Glutamatergic neuron (in vitro differentiated cells): ENCODE measurements at places on chromosomes 4 and X.
A peak's percentile ranks its signal among the peaks of the same experiment; 100 is the strongest.

- no peak for DNase-seq
Observed at GRCh38 chr4:98092833-98093439, 50.3 kb downstream of the STPG2 start.

DNA sequence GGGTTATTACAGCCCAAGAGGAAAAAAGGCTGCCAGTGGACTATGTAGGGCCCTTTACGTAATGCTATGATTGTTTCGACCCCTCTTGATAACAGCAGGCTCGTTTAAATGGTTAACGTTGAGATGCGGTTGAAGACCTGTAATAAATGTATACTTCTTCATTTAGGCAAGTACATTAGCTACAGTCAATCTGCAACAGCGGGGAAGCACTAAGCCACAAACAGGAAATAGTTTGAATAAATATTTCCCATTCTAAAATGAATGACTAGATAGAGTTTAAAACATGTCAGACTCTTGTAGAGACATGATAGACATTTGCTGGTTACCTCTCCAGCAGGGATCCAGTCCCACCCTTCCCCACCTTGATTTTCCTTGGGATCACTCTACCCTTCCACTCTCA is 38.1 kb upstream of the STIM2 start:
- DNase-seq: no peak

DNA sequence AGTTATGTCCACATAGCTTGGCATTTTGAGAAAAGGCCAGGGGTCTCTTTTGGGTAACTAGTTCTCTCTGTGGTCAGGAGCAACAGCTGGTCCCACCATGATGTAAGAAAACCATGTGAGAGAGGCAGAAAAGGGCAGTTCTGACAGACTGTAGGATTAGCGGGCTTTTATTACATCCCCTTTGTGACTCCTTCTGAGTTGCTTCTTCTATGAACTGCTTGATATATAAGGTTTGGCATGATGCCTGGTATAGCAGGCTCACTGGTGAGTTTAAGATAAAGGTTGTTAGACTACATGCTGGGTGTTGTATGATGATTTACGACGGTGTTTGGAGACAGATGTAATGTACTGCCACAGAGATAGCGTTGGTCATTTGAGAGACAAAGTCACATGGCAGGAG is 2308.1 kb upstream of the AGA start:
- DNase-seq: no peak

DNA sequence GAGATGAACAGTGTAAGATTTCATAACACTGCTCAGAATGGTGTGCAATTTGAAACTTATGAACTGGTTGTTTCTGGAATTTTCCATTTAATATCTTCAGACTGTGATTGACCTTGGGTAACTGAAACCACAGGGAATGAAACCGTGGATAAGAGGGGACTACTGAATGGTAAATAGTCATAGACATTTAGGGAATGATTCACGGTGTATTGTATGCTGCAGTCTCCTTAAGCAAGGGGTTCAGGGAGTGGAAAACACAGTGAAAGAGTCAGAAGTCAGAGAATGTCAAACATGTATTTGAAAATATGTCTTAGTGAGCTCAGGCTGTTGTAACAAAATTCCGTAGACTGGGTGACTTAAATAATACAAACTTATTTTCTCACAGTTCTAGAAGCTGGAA is 398.2 kb upstream of the DIPK2B start:
- no peak for DNase-seq

- no peak for DNase-seq
Observed at GRCh38 chr4:145670422-145670821, 9.5 kb upstream of the C4orf51 start.

- DNase-seq: no peak
Observed at GRCh38 chrX:3271183-3271833, 75.1 kb downstream of the MXRA5 start.

- no peak for DNase-seq
Observed at GRCh38 chrX:40922307-40922706, 162.9 kb upstream of the USP9X start.

- no peak for DNase-seq
Observed at GRCh38 chr4:44760142-44760898, 34.0 kb upstream of the GNPDA2 start.

DNA sequence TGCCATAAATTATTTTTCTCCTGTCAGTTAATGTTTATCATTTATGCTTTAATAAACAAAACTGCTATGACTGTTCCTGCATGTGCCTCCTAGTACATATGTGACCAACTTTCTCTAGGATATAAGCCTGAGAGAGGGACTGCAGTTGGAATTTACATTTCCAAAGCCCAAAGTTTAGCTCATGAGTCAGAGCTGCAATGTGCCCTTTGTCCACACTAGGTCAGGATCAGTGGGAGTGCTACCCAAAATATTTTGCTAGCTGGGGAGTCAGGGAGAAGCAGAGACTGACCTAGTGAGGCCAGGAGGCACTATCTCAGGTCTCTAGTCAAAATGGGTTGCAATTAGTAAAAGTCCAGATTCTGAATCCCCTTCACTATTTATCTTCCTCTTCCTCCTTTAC is 92.7 kb downstream of the AR start:
- DNase-seq: no peak

- no peak for DNase-seq
Observed at GRCh38 chr4:65624651-65625050, 45.6 kb downstream of the EPHA5 start.

DNA sequence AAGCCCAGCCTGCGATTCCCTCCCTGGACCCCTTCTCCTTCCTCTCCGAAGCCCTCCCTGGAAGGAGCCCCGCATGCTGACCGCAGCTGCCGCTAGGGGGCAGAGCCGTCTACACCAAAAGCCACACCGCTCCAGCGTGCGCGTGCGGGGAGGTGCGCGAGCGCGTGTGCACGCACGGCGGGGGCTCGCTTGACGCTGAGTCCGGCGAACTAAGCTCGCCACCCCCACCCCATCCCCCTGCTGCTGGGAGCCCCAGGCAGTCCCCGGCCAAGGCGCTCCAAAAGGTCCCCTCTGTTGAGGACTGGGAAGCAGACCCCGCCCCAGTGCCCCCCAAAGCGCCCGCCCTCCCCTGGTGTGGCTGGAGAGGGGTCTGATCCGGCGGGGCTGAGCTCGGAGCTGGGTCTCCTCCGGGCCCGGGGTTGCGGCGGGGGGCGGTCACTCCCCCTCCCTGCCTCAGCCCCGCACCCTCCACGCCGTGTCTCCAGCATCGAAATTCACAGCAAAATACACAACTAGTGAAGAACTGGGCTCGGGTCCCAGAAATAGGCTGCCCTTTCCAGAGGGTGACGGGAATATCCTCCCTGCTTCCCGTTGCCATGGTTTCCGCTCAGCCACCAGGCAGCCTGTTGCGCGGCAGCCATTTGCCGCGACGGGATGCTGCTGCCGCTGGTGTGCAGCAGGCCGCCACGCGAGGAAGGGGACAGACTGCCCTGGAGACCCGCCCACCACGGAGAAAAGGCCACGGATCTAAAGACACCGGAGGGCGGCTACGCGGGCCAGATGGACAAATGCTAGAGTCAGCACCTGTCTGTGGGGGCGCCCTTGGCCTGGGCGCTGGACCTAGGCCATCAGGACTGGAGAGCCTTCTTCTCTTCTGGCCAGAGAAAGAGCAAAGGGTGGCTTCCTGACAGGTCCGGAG is 11.2 kb upstream of the CCNQ start:
- DNase-seq: peak; percentile 87
